Activated CD4-positive, alpha-beta T cell treated with anti-CD3 and anti-CD28 coated beads for 48 hours (primary cell): ENCODE measurements at places on chromosomes 12 and 14.

DNA sequence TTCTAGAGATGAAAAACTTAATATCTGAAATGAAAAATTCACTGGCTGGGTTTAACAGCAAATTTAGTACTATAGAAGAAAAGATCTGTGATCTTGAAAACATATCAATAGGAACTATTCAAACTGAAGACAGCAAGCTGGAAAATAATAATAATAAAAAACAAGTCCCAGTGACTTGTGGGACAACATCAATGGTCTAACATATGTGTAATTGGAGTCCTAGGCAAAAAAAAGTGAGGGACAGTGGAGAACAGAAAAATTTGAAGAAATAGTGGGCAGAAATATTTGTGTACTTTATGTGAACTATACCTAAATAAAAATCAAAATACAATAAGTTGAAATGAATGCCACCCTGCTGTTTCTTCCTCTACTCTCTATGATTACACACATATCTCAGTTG is 2.4 kb upstream of the SERPINA9 start:
- no peak for DNase-seq

GRCh38 chr12:125683748-125684381 is 618.6 kb downstream of the AACS start:
- peak; percentile 75 for DNase-seq

DNA sequence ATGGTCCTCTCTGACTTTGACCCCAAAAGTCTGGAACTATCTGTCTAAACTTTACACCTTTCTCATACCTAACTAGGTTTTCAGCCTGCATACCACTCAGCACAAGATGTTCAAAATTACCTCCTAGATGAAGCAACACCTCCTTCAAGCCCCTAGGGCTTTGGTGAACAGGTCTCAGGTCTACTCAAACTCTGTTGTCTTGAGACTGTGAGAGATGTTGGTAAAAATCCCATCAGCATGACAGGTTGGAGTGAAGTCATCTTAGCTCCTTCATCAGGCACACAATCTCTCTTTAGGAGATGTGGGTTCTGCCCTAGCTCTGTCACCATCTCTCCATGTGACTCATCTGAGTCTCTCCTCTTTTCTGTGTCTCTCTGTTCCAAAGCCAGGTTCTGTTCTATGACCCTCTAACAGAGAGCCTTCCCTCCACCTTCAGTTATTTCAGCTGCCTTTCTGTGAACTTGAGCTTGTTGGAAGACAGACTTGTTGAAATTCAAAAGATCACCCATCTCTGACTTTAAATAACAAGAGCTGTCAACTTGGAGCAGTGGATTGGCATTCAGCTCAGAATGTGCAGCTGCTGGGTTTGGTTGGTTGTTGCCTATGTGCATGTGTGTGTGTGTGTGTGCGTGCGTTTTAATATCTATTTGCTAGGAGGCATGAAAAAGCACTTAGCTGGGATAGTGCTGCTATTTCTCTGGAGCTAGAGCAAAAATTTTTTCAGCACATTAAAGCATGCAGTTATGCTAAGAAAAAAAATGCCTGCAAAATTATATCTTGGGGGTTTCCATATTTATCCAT is 130.7 kb downstream of the CRACR2A start:
- DNase-seq, result no peak

- DNase-seq, result no peak
Observed at GRCh38 chr12:47268501-47269454, 189.0 kb upstream of the AMIGO2 start.

- DNase-seq, result peak; percentile 65
Observed at GRCh38 chr12:54549774-54550451, 512 bp downstream of the PDE1B start.

DNA sequence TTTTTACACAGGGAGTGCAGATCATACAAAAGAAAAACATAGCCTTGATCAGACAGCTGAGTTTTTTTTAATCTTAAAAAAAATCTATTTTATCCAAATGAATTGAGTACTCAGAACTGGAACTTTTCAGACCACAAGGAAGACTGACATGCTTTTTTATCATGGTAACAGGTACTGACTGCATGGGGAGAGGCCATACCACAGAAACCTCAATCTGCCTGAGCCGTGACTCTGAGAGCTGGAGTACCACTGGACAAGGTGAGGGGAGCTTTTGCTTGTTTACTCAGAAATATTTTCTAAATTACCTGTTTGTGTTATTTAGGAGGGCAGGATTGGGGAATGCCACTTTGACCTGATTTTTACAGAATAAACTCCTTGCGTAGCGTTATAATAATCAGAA is 143.9 kb downstream of the ALX1 start:
- DNase-seq, result no peak

GRCh38 chr12:75613981-75614380 is 102.6 kb upstream of the KRR1 start:
- no peak for DNase-seq

GRCh38 chr14:88128816-88129215 is 123.9 kb downstream of the GPR65 start:
- no peak for DNase-seq

- DNase-seq, result peak; percentile 63
Observed at GRCh38 chr14:65850429-65851135, 438.1 kb downstream of the FUT8 start.

DNA sequence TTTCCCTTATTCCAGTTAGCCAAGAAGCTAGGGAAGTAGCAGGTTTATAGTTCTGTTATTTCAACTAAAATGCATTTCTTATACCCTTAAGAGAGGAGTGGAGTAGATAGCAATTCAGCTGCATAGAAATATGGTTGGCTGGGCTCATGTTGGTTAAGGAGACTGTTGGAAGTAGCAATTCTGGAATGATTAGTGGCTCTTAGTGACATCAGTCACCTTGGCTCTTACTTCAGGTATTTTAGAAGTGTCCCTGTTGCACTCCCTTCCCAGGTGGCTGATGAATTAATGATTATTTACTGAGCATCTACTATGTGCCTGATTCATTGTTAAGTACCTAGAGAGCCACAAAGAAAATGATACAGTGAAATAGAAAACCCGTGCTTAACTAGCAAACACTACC is 128.1 kb downstream of the MGST1 start:
- DNase-seq, result no peak

DNA sequence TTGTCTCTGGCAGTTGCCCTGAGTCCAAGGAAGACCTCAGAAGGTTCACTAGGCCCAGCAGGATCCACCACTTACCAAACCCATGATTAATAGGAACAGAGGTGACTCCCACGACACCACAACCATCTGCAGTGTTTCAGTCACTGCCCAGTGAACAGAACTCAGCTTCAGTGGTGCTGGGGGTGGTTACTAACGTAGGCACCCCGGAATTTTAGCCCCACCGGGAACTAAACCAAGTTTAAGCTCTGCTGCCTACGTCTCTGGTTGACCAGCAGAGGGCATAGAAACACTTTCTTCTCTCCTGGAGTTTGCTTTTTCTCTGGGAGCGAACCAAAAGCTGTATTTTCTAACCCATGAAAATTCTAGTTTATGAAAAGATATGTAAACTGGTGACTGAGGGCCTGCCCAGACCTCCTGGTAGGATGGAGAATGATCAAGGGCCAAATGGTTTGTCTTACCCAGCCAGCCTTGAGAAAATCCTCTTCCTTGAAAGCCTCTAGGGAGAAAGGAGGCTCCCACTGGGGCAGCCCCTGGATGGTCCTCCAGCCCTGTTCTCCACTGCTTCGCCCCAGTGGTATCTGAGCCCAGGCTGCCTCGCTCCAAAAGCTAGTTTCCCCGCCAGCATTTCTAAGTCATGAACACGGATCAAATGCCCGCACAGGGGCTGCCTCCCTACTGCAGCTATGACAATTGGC is 379.8 kb downstream of the DPF3 start:
- no peak for DNase-seq

- no peak for DNase-seq
Observed at GRCh38 chr12:51171884-51172514, 936 bp downstream of the TFCP2 start.

GRCh38 chr14:30906752-30907658 is 32.6 kb downstream of the COCH start:
- DNase-seq, result no peak

GRCh38 chr14:23354990-23355389 is 2.3 kb upstream of the SLC22A17 start:
- no peak for DNase-seq

GRCh38 chr12:29672580-29672979 is 111.2 kb downstream of the TMTC1 start:
- no peak for DNase-seq

DNA sequence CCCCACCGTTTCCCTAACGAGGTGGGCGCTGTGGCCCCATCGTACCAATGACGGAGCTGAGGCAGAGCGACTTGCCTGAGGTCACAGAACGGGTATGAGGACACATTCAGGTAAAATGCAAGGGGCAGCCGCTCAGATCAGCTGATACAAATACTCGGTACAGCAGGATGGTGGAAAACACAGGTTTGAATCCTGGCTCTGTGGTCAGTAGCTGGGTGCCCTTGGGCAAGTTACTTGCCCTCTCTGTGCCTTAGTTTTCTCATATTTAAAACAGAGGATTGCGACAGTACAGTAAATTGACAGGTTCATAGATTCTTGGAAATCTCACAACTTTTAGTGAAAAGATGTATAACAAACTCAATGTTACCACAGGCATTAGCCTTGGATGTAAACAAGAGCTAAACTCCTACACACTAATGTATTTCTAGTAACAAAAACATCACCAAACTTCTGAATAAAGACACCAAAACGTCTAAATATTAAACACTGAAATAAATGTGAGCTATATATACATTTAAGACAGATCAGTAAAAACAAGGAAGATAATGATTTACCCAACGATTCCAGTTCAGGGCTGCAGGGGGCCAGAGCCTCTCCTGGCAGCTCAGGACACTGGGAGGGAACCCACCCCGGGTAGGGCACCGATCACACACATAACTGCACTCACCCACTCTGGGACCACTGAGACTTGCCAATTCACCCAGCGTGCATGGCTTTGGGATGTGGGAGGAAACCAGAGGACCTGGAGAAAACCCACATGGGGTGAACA is 128.4 kb downstream of the RBM19 start:
- no peak for DNase-seq

DNA sequence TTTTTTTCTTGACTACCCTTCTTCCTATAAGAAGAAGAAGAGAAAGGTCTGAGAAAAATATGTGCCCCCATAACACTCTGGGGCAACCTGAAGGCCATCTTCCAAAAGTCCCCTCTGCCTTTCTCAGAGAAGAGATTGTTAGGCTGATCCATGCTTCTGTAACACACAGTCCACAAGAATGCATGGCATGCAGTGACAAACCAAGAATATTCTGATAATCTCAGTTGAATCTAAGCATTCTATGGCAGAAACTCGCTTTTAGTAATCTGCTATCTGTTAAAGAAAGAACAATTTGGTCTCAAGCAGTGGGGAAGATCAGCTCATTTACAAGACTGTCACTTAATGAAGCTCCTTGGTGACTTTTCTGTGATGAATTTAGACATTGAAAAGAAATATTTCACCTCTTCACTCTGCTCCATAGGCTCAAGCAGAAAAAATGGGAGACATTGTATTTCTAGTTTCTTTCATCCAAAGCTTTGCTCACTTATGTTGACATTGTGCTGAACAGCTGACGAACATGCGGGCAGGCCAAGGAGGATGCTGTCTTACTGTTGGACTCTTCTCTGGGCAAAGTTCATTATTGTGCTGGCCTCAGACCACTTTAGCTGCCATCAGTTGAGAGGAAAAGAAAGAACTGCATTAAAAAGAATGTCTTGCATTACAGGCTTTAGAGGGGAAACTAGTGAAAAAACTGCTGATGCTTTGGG is 957.1 kb downstream of the DIO2 start:
- DNase-seq, result no peak

DNA sequence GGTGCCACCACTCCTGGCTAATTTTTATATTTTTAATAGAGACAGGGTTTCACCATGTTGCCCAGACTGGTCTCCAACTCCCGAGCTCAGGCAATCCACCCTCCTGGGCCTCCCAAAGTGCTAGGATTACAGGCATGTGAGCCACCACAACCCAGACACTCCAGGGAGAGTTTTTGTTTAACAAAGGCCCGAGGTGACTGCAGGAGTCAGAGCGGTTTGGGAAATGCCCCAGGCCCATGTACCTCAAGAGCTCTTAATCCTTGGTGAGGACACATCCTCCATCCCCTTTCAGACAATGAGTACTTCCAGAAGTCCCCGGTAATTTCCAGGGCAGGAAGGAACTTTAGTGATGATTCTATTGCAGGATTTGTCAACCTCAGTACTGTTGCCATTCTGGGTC is 176.0 kb downstream of the ESRRB start:
- DNase-seq, result no peak

GRCh38 chr12:38488866-38489265 is 172.3 kb downstream of the ALG10B start:
- DNase-seq, result no peak

DNA sequence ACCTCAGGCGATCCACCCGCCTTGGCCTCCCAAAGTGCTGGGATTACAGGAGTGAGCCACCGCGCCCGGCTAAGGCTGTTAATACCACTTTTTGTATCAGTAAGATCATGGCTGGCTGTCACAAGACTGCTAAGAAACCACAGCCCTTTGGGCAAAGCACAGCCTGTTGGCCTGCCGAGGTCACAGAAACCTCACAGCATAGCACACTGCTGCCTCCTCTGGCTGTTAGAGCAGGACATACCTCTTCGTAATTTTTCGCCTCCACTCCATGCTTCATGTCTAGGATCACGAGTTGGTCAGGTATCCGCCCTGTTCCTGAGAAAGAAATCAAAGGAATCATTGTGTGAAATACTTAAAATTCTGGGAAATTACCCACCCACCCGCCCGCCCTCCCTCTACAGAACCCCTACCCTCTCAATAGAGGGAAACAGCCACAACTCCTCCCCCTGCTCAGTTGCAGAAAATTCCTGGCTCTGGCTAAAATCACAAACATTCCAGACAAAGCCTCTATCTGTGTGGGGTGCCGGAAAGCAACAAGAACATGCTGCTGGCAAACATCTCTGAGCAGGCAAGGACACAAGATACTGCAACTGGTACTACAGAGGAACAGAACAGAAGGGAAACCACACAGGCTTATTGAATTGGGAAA is 20.7 kb upstream of the NEK9 start:
- DNase-seq, result peak; percentile 35
